ENCODE measurements at places on chromosomes 2 and 18.

GRCh38 chr2:181884601-181885000, 6.9 kb upstream of the ITPRID2 start:
- DNase-seq: no peak

- no peak for DNase-seq
Measured at GRCh38 chr2:133755480-133756300, 187.4 kb upstream of the NCKAP5 start.

DNA sequence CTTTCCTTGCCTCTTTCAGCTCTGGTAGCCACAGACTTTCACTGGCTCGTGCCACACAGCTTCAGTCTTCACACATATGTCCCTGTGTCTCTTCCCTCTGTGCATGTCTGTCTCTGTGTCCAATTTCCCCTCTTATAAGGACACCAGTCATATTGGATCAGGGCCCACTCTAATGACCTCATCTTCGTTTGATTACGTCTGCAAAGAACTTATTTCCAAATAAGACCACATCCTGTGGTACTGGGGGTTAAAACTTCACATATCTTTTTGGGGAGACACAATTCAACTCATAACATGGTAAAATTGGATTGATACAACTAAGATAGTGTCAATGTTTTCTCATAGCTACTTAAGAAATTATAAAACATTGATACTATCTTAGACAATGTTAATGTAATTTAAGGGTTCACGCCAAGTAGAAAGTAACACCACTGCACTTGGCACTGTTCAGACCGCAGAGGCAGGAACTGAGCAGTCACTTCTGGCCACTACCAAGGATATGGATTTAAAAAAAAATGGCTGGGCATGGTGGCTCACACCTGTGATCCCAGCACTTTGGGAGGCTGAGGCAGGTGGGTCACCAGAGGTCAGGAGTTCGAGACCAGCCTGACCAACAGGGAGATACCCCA, 119.6 kb upstream of the EPAS1 start:
- DNase-seq: no peak

GRCh38 chr2:69989441-69990105, 28.1 kb upstream of the ASPRV1 start:
- DNase-seq: no peak

- peak; percentile 75 for DNase-seq
Measured at GRCh38 chr18:54392543-54393023, 34.9 kb downstream of the C18orf54 start.

DNA sequence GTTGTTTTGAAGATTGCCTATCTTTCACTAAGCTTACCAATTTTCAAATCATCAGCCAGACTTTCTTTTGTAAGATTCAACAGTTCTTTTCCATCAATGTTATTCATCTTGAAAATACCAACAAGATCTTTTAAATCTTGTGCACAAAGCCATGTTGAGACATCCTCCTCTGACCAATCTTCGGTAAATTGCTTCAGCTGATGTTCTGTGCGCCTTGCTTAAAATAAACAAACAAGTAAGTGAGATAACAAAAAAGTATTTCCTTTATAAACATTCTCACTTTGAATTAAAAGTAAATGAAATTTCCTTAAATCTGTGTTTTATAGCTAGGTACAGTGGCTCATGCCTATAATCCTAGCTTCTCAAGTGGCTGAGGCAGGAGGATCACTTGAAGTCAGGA, 30.3 kb downstream of the WDSUB1 start:
- no peak for DNase-seq

GRCh38 chr2:36597532-36598377, at the start of gene FEZ2:
TSS of gene FEZ2 (minus strand) at chr2:36598168. CDS start at chr2:36598142, 26 bp downstream.
- peak; percentile 68 for DNase-seq

- no peak for DNase-seq
Measured at GRCh38 chr2:117123362-117123761, 691.1 kb upstream of the DDX18 start.

- no peak for DNase-seq
Measured at GRCh38 chr2:225064362-225064761, 22.1 kb upstream of the DOCK10 start.

- DNase-seq: no peak
Measured at GRCh38 chr18:48782381-48782861, 168.3 kb downstream of the SMAD7 start.

DNA sequence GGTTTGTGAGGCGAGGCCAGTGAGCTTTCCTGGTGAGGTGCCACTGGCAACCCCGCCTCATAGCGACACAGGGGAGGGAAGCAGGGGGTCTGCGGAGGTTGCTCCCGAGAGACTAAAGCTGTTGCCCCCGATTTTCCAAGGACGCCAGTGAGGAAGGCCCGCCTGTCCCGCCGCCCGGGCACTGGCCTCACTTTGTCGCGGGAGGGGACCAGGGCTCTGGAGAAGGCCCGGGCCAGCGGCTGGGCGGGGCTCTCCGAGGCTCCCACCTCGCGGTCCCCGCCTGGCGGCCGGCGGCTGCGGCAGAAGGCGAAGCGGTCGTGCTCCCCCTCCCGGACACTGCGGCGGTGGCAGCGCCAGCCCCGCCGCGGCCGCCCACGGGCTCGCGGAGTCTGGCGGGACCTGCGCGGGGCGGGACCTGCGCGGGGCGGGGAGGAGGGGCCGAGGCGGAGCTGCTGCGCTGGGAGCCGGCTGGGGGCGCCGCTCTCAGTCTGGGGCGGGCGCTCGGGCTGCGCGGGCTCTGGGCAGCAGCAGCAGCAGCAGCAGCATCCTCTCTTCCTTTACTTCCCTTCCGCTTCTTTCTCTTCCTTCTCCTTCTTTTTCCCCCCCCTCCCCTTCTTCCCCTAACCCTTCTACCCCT, at the start of gene MAP2:
TSS of gene MAP2 (plus strand) at position 486 of the 637 bp plus-strand sequence. CDS start 229,124 bp downstream, outside the sequence.
- DNase-seq: peak; percentile 80

- no peak for DNase-seq
Measured at GRCh38 chr2:53498210-53498609, 269.4 kb upstream of the CHAC2 start.

GRCh38 chr18:46518438-46518837, 138.6 kb downstream of the LOXHD1 start:
- no peak for DNase-seq

- DNase-seq: no peak
Measured at GRCh38 chr2:97953853-97954252, 41.9 kb downstream of the TMEM131 start.

- no peak for DNase-seq
Measured at GRCh38 chr18:12403601-12404506, 3.9 kb upstream of the PRELID3A start.

DNA sequence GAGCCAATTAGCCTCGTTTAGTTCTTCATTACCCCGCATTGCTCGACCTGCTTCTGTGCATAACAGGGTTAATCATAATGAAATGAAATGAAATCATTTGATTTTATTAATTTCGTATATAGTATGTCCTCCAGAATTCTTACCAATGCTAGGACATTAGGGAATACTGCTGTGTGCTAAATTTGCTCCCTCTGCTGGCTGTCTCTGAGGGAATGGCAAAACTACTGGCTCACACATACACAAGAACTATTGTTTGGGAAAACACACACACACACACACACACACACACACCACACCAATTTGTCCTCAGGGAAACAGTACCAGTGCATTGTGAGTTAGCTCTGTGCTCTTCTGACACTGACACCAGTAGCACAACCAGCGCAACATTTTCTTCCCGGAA, 273.3 kb upstream of the TCF4 start:
- DNase-seq: peak; percentile 24

Measured in COR-L47 (cell line).